ENCODE measurements at places on chromosomes 13 and 19. TPM values are rescaled to one million over a fixed set of nuclear protein-coding genes. Genes with fewer than 3 reads are reported as not detected.

The ZNF85 gene
- total RNA-seq = 14.5 TPM

The ZNF850 gene
- 6.4 TPM for total RNA-seq

The C19orf81 gene
- not detected for total RNA-seq

The TEAD2 gene
- total RNA-seq = 5.7 TPM

The ZNF837 gene
- 0.74 TPM for total RNA-seq

The KLK2 gene
- total RNA-seq = not detected

The SLC10A2 gene
- total RNA-seq = not detected

The IGFL2 gene
- total RNA-seq = not detected

The IZUMO2 gene
- not detected for total RNA-seq

The LRRC4B gene
- total RNA-seq = 67.4 TPM

The SBSN gene
- not detected for total RNA-seq

The SELENOV gene
- not detected for total RNA-seq

The GNG8 gene
- total RNA-seq = not detected

The DAND5 gene
- total RNA-seq = not detected

The MCEMP1 gene
- not detected for total RNA-seq

The CXCL17 gene
- not detected for total RNA-seq

The ZNF296 gene
- under 0.01 TPM for total RNA-seq

The CCDC61 gene
- 2.5 TPM for total RNA-seq

Data from temporal lobe (tissue), 4 donors.